Mucosa of gallbladder (tissue), 1 donor: ENCODE measurements at places on chromosomes 6 and 20. TPM values are rescaled to one million over a fixed set of nuclear protein-coding genes. Genes with fewer than 3 reads are reported as not detected.

DNA sequence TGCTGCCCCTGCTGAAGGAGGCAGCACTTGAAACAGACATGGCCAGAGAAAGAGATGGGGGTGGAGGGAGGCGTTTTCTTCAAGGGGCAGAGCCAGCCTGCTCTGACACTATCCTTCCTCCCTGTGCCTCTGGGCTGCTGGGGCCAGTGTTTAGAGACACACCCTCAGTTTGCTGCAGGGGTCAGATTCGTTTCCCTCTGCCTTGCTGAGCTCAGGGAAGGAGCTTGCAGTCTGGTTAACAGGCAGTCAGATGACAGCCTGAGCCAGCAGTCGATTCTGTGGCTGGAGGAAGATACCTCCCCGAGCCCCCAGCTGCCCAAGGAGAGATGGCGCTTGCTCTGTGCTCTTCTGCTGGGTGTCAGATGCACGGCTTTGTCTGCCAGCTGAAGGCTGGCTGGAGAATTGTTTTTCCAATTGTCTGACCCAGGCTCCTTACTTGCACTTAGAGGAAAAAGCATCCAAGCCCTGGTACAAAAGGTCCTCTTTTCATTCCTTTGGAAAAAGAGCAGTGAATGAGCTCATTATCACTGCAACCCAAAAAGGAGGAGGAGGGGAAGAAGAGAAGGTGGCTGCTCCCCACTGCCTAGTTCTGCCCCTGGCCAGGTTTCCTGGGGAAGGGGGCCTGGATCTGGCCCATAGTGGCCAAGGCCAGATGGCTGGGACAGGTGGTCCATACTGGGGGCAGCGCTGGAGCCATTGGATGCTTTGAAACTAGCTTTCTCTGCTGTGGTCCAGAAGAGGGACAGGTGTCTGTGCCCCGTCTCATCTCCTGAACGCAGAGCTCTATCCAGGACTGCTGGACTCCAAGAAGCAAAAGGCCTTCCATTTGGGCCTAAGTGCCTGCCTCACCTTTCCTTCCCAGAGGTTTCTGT, 88.2 kb downstream of the TCP11 start:
- DNase-seq = peak; percentile 37

- no peak for DNase-seq
Measured at GRCh38 chr6:9346923-9347322, 911.6 kb upstream of the SLC35B3 start.

- no peak for DNase-seq
Measured at GRCh38 chr6:164023535-164023934, 609.0 kb downstream of the QKI start.

DNA sequence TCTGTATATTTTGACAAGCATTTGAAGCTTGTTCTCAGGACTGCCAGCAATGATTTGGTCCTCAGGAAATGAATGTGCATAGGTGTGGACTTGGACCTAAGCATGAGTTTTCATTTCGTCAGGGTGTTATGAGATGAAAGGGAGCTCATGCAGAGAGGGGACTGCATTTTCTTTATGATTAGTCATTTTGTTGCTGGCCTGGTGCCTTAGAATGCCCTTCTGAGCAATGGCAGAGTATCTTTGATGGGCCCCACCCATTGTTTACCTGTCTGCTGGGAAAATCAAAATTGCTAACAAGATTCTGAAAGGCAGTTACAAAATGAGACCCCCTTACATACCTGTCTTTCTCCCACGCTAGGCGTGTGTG, 51.5 kb upstream of the MTHFD1L start:
- no peak for DNase-seq

DNA sequence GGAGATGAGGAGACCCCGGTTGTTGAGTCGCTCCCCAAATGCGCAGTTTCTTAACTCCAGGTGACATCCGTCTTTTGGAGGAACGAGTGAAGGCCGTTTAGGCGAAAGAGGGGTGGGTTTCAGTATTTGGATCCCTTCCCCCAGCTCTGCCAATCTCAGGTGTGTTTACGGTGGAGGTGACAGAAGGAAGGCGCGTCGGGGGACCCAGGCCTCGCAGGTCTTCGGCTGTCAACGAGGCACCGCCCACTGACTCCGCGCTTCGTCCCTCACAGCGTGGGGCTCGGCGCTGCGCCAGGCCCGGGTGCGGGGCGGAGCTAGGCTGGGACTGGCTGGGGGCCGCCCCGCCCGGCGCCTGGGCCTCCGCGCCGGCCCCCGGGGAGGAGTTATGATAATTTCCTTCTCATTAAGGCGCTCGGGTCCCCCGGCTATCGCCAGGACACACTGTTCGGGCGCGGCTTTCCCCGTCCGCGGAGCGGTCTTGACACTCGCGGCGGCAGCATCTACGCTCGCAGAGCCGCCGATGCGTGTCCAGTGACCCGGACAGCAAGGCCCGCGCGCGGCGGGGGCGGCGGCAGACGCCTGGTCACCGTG, at the start of gene TFAP2C:
TFAP2C (plus strand) TSS at position 434 of the 591 bp plus-strand sequence. CDS start 239 bp downstream, outside the sequence.
- peak; percentile 68 for DNase-seq

Gene CCHCR1
- total RNA-seq = 28.8 TPM

DNA sequence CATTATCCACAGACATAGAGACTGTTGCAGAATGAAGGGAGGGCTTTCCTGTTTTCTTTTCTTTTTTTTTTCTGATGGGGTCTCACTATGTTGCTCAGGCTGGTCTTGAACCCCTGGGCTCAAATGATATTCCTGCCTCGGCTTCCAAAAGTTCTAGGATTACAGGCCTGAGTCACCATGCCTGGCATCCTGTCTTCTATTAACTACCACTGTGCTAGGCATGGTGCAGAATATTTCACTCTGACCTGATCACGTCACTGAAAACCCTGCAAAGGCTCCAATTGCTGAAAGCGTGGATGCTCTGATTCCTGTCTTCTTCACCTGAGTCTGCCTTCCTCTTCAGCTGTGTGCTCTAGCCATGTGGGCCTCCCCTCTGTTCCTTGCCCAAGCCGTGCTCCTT, 8.5 kb upstream of the DNMT3B start:
- no peak for DNase-seq

Gene MYLK2
- not detected for total RNA-seq
